CD4-positive, alpha-beta T cell treated with Interleukin-6 at 100 ng/mL for 8 hours (primary cell): ENCODE measurements at places on chromosomes 3 and 15.

- no peak for DNase-seq
Measured at GRCh38 chr15:52709187-52709981, 30.2 kb upstream of the ATOSA start.

DNA sequence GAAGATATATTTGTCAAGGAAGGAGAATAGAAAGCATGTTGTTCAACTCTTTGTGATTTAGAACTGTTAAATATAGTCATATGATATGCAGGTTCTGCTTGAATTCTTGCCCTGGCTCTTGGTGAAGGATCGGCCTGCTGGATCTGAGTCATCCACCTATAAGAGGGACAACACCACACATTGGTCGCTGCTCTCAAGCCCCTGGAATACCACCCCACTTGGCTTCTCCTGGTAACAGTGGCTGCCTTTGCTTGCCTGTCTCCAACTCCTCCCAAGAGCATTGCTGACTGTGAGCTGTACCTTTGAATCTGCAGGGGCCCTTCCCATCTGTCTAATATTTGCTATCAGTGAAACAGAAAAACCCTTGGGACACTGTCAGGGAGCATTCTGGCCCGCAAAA lies 78.9 kb upstream of the DGKG start:
- no peak for DNase-seq

DNA sequence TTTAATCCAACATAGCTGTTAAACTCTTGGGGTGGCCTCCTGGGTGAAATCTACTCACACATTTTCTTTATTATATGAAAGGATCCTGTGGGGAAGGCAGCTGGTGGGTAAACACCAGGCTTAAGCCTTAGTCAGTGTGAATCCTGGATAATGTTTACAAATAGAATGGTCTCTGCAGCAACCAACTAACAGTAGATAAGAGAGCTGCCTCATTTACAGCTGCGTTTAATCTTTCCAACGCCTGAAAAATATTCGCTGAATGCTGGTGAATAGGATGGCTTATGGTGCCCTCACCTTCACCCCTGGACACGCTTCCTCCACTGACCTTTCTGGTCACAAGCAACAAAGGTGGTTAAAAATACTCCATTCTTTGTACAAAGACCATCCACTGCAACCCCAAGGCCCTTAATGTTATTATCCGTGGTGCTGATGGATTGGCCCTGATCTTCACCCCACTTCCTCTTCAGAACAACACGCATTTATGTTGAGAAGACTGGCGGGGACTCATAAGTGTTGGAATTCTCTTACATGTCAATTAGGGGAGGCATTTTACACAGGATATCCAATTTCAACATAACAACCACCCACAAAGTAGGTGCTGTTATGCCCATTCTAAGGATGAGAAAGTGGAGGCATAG lies 120.0 kb upstream of the FRMD4B start:
- DNase-seq: no peak

DNA sequence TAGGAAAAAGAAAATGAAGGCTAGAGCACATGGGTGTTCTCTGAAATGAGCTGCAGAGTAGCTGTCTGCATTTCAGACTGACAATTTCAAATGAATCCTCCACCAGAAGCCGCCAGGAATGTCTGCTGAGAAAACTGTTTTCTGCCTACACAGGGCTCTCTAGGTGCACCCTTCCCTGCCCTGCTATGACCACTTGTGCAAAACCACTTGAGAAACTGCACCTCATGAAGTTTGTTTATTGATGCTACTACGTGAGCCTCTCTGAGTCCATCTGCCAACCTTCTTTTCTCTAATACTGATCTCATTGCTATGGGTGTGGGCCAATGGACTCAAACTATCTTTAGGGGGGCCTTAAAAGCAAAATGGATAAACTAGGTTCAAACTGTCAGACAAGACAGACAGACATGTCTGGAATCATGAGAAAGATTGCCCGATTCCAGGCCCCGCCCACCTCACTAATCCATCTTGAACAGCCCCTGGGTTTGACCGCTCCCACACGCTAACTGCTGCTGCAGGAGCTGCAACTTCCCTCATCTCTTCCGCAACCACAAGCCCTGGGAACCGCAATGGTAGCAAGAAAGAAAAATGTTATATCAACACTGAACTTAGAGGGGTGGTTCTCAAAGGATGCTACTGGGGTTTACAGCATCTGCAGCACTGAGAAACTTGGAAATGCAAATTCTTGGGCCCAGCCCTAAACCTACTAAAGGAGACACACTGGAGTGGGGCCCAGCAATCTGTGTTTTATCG lies 9.0 kb upstream of the CD47 start:
- no peak for DNase-seq

DNA sequence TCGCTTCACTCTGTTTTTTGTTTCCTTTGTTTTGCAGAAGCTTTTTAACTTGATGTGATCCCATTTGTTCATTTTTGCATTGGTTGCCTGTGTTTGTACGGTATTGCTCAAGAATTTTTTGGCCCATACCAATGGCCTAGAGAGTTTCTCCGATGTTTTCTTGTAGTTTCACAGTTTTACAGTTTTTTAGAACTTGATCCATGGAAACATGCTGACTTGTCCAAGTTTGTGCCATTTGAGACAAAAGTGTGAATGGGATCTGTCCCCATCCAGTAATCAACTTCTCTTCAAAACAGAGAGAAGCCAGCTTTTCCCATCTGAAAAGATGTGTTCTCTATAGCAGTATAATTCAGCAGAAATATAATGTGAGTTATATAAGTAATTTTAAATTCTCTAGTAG lies 266.5 kb upstream of the LRTM1 start:
- no peak for DNase-seq

DNA sequence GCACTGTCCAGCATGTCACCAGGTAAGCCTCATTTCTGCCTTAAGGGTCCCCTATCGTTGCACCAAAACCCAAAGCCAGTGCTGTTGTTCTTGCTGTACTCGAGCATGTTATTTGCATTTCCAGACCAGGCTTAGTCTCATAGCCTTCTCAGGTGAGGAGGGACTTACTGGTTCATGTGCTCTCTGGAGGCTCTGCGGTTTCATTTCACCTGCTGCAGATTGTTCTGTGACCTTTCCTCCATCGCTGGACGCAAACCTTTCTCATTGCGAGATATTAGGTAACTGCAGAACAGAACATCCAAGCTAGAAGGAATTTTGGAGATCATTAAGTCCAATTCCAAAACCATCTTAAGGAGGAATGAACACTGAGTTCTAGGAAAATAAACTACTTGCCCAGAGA lies 187.3 kb upstream of the BCL6 start:
- DNase-seq: no peak

DNA sequence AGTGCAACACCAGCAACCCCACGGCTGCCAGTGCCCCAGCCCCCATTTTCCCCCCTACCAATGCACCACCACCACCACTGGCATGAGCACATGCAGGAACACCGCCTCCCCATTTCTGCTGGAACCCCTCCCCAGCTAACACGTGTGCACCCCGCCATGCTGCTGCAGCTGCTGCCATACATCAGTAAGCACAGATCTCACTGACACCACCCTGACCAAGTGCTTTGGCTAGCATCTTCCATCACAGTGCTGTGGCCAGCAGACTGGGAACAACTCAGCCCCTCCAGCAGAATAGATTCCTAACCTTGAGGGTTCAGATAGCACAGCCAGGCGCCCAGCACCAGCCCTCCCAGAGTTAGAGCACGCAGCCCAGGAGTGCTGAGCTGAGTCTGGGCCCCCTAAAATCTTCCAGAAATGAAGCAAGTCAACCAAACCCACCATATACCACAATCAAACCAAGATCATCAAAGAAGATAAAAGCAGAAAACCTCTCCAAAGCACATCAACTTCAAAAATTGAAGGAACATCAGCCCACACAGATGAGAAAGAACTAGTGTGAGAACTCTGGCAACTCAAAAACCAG lies 81.2 kb upstream of the CDV3 start:
- DNase-seq: no peak

GRCh38 chr15:71203586-71204474 lies 88.6 kb downstream of the THSD4 start:
- no peak for DNase-seq

DNA sequence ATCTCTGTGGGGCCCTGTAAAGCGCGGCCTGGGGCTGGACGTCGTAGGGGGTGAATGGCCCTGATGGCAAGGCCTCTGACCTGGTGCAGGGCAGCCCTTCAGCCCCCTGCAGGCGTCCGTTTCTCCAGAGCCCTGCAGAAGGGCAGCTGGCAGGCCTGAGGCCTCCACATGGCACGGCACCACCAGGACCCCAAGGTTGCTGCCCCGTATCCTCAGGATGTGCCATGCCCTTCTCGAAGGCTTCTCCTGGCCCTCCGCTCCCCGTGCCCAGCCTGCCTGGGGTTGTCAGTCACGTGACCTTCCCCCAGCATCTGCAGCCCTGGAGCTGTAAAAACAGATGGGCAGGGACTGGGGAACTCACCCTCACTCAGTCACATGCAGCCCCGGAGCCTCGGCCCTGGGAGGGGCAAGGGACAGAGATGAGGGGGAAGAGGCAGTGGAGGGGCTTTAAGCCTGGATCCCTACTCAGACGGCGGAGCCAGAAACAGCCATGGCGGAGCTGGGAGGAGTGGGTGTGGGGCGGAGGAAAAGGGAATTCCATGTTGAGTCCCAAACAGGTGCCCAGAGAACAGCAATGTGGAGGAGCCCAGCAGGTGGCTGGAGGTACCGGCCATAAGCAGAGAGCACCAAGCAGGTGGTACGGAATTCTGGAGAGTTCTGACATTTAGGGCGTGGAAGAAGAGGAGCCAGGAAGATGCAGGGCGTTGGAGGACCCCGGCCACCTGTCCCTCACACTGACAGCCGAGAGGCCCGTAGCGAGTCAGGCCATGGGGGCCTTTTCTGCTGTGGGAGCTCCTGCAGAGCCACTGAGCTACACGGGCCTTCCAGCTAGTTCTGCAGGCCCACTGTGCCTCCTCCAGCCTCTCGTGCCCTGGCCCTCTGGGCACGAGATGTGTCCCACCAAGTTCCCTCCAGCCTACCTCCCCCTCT lies 193.1 kb downstream of the XXYLT1 start:
- DNase-seq: no peak

DNA sequence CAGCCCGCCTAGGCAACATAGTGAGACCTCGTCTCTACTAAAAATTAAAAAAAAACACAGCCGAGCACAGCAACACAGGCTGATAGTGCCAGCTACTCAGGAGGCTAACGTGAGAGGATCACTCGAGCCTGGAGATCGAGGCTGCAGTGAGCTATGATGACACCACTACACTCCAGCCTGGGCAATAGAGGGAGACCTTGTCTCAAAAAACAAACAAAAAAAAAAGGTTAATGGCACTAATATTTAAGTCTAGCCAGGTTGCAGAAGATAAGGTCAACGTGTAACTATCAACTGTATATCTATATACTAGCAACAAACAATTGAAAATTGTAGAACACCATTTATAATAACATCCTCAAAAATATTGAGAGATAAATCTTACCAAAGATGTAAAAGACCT lies 75.1 kb downstream of the MYO9A start:
- DNase-seq: no peak

- no peak for DNase-seq
Measured at GRCh38 chr15:101097111-101097510, 154.7 kb downstream of the CHSY1 start.

DNA sequence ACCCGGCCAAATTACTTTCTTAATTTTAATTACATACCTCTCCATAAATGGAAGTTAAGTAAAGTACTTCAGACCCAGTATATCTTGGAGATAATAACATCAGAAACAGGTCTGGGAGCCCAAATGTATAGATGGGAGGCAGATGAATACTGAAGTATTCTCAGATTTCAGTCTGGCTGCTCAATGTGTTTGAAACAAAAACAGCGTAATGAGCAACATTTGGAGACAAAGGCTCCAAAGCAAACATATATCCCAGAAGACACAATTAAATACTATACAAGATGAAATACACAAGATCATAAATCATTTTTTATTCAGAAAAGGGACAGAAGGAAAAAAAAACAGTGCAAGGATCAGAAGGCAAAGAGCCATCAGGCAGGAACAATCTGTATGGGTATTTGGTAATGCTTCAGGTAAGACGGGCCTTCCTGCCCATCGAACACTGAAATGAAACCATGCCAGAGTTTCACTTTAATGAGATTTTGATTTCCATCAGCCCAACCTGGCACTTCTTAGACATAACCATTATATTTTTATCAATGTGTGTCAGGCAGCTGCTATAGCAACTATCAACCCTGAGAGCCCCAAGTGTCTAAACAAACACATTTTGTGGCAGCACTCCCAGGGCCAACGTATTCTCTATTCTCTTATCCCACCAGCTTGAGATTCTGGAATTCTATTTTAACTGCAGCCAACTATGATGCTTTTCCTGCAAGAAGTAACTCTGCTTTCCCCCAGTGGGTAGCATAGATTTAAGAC lies 210.8 kb downstream of the STT3B start:
- no peak for DNase-seq

DNA sequence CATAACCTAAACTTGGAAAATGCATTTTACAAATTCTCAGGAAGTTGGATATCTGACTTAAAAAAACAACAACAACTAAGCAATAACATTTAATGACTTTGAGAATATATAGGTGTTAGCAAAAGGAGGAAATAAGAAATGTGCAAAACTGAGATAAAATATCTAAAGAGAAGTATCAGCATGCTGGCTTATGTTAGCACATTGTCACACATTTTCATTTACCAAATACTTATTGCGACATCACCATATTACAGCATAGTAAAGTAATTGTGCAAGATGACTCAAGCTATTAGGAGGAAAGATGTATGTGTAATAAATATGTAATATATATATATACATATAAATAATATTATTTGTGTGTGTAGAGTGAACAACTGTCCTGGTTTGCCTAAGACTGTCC lies 9.2 kb downstream of the PTX3 start:
- DNase-seq: no peak

DNA sequence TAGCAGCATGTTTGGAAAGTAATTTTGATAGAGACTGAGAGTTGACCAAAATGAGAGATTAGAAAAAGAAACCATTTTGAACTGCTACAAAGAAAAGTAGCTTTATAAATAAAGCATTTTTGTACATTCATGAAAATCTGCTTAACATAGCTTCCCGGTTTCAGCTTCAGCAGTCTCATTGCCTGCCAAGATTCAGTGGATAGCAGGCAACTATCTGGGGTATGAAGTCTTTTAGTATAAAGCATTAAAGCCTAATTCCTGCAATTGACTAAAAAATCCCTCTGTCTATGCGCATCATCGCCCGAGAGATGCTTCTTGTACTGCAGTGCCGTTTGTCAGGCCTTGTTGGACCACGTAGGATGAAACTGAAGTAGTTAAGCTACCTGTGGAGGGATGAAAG lies 588.4 kb downstream of the NAALADL2 start:
- no peak for DNase-seq

GRCh38 chr3:78511840-78512239 lies 1256.0 kb downstream of the ROBO1 start:
- DNase-seq: no peak

- no peak for DNase-seq
Measured at GRCh38 chr3:171358181-171358880, 101.9 kb downstream of the TNIK start.
